Activated T-cell treated with anti-CD3 and anti-CD28 coated beads for 4 hours (primary cell): ENCODE measurements at places on chromosomes 1 and 21.

- DNase-seq = no peak
Measured at GRCh38 chr1:245837718-245838117, 669.4 kb downstream of the SMYD3 start.

DNA sequence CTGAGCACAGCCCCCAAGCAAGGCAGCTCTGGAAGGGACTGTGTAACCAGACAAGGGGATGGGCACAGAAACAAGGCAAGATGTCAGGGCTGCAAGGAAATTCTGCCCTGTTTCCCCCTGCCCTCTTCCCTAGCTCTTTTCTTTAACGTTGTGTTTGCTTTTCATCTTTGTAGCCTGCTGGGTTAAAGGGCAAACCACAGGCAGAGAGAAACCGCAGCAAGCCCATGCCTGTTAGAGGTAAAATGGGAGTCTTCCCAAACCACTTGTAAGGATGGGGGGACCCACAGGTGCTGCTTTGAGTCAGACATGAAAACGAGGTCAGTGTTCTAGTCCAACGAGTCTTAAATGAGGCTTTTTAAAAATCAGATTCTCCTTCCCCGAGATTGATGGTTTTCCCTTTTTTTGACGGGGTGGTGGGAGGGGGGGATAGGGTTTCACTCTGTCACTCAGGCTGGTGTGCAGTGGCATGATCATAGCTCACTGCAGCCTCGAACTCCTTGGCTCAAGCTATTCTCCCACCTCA is 13.3 kb downstream of the TGFBR3 start:
- no peak for DNase-seq

DNA sequence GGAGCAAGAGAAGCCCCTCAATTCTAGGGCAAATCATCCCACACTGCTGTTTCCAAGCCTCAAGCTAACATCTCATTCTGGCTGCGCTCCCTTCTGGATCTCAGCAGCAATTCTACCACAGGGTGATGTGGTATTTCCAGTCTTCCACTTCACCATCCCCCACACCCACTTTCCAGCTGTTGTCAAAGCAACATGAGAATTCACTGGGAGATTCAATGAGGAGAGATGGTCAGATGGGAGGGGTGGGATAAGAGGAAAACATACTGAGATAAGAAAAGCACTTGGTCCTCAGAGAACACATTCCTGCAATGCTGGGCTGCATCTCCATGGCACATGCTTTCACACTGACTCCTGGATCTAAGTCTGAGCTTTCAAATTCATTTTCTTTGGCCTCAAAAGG is 47.3 kb upstream of the LRRC52 start:
- no peak for DNase-seq

DNA sequence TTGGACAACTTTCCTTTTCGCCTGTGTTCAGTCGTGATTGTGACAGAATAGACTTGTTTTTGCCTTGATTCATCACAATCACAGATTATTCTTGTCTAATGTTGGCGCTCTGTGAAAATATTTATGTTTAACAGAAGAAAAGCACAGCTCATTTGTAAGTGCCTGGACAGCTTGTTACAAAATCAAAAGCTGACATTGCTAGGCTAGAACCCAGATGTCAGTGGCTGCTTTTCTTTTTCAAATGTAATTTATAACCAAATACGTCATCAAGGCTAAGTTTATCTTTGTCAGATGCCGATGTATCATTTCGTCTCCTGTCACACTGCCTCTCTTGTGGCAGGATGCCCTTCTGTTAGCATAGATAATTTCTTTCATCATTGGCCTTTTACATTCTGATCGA is 1227.3 kb downstream of the PLA2G4A start:
- no peak for DNase-seq

DNA sequence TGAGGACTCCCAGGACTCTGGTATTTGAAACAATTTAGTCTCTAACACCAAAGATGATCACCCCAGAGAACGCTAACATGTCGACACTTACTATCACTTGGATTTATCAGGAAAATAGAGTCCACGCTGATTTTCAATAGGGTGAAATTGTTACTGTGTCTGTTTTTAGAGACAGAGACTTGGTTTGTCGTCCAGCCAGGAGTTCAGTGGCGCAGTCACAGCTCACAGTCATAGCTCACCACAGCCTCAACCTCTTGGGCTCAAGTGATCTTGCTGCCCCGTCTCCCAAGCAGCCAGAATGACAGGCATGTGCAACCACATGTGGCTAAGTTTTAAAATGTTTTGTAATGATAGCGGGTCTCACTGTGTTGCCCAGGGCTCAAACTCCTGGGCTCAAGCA is 5.3 kb downstream of the SSU72 start:
- no peak for DNase-seq

- DNase-seq = no peak
Measured at GRCh38 chr21:38897532-38898421, 92.0 kb downstream of the ETS2 start.

DNA sequence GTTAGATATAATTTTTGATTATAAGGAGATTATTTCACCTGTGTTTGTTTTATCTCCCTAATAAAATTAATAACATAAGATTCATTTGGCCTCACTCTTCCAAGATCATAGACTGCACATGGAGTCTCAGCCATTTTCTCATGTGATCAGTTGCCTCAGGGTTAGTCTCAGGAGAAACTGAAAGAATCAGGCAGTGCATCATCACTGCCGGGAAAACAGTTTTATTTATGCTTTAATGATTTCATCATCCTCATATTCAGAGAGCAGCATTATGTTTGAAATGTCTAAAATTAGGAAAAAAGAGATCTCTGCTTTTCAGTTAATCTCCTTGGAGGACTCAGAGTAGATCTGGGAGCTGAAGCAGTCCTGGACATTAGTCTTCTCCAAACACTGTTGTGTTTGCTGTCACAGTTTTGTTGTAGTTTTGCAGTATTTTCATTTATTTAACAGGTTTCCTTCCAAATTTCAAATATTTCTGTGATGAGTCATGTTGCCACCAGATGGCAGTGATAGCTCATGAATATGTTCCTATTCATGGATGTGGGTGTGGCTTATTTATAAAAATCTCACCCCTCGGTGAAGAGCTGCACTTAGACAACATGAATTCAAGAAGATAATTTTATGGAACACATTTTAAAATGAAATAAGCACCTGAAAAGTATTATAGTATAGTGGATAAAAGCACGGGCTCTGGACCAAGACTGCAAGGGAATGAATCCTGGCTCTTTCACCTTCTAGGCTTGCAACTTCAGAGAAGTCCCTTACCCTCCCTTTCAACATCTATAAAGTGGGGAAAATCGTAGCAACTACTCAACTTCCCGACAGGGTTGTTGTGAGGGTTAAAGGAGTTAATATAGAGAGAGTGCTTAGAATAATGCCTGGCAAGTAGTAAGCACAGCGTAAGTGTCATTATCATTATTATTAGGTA is 31.2 kb downstream of the CHD1L start:
- DNase-seq = peak; percentile 13

GRCh38 chr21:42309753-42310213 is 5.4 kb downstream of the TFF3 start:
- peak; percentile 61 for DNase-seq

GRCh38 chr1:235843461-235843961 is 23.2 kb downstream of the LYST start:
- no peak for DNase-seq

- DNase-seq = no peak
Measured at GRCh38 chr1:207960346-207960745, 49.4 kb upstream of the CD34 start.

DNA sequence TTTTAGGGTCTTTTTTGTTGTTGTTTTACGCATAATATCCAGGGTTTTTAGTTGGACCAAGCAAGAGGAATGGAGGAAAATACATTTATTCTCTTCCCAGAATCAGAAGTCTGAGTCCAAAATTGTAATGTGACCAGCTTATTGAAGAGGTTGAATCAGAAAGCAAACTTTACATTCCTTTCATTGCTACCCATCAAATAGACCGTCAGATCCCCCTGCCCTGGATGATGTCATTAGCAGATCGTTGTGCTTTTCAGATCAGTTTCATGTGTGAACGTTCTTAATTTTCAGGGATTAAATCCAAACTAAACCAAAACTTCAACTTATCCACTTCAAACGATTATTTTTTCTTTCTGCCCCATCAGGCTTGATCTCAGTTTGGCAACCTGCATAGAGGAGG is 85.7 kb upstream of the NGF start:
- no peak for DNase-seq

DNA sequence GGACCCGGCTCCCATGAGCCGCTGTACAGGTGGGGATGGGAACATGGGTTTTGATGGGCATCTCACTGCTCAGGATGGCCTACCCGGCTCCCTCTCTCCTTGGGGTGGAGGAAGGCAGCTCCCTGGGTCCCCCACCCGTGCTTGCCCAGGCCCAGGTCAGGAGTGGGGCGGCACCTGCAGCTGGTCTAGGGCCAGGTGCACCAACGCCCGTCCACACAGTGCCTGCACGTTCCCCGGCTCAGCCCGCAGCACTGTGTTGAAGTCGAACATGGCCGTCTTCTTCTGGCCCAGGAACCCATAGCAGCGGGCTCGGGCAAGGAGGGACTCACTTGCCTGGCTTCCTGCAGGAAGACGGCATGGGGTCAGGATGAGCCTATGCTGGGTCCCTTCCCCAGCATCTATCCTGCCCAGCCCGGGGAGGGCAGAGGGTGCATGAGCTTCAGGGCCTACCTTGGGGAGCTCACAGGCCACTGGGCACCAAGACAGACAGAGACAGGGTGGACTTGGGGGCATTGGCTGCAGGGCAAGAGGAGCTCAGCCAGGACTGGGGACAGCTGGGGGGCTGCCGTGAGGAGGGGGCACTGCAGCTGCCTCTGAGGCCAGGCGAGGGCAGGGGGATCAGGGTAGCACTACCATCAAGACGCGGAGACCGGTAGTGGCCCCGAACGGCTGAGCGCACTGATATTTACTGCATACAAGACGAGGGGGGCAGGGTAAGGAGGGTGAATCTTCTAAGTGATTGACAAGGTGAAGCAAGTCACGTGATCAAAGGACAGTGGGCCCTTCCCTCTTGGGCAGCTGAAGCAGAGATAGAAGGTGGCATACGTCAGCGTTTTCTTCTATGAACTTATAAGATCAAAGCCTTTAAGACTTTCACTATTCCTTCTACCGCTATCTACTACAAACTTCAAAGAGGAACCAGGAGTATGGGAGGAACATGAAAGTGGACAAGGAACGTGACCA is 17.8 kb downstream of the TTC34 start:
- no peak for DNase-seq

- no peak for DNase-seq
Measured at GRCh38 chr1:54643736-54644135, 2.1 kb downstream of the MROH7 start.

GRCh38 chr1:90823686-90824085 is 106.6 kb upstream of the BARHL2 start:
- no peak for DNase-seq

- DNase-seq = no peak
Measured at GRCh38 chr1:104878203-104878909, 1128.7 kb downstream of the AMY1C start.

GRCh38 chr1:234628089-234628488 is 18.1 kb upstream of the IRF2BP2 start:
- DNase-seq = no peak

DNA sequence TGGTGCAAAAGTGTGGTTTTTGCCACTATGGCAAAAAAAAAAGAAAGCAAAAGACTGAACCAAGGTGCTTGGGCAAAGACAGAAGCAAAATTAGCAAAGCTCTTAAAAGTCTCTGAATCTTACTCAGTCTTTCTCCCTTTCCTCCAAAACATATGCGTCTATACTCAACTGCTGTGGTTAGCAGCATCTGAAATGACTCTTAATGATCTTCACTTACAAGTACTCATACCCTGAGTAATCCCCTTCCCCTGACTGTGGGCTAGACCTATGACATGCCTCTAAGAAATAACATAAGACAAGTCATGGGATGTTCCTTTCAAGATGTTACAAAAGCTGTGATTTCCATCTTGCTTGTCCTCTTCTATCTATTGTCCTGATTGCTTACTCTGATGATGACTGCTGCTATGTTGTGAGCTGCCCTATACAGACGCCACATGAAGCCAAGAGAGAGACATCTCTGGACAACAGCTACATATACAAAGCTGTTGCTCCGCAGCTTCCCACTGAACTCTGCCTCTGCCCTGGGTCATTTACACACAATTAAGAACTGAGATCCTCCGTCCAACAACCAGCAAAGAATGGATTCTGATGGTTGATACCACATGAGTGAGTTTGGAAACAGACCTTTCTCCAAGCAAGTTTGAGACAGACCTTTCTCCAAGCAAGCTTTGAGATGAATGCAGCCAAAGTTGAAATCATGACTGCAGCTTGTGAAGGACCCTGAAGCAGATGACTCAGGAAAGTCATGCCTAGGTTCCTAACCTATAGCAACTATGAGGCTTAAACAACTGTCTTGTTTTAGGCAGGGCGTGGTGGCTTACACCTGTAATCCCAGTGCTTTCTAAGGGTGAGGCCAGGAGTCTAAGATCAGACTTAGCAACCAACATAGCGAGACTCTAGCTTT is 55.2 kb downstream of the PUM1 start:
- no peak for DNase-seq

DNA sequence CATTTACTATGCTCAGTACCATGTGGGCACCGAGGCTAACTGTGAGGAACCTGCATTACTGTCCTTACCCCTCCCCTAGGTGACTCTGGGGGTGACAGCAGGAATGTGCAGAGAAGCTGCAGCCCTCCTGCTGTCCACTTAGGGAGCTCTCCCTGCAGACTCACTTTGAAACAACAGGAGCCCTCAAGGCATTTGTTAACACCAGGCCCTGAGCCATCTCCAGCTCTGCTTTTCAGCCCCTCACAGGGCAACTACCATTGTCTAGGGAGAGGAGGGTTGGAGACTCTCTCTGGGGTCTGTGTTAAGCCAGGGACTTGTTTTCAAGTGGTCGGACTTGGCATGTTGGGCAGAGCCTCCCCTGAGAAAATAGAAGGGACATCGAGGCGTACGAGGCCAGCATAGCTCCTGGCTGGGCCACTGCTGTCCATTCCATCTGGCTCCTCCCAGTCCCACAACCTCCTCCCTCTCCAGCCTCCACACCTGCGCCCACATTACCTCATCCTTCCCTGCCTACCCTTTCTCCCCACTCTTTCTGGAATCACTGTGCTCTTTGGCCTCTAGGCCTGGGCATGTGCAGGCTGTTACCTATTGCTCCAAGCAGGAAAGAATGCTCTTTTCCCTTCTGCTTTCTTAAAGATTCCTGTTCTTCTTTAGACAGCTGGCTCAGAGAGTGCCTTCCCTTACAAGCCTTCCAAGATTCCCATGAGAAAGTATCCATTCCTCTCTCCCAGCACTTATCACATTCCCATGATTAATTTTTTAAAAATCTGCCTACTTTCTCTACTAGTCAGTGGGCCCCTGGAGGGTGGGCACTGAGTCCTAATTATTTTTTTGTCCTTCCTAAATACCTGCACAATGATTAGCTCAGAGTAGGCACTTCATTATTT is 102.7 kb upstream of the GCLM start:
- no peak for DNase-seq

- DNase-seq = no peak
Measured at GRCh38 chr21:46411691-46412090, 47.0 kb upstream of the DIP2A start.

GRCh38 chr1:82143108-82143833 is 342.5 kb downstream of the ADGRL2 start:
- no peak for DNase-seq

- DNase-seq = no peak
Measured at GRCh38 chr1:61781151-61781550, 38.9 kb downstream of the PATJ start.

- DNase-seq = no peak
Measured at GRCh38 chr1:211734359-211734758, 58.9 kb upstream of the NEK2 start.

- no peak for DNase-seq
Measured at GRCh38 chr1:99657213-99658030, 11.5 kb downstream of the PALMD start.
